Activated T-cell treated with anti-CD3 and anti-CD28 coated beads, Interleukin-2, amount 50 U/mL, for 24 hours (primary cell): ENCODE measurements at places on chromosomes 5 and 9.

DNA sequence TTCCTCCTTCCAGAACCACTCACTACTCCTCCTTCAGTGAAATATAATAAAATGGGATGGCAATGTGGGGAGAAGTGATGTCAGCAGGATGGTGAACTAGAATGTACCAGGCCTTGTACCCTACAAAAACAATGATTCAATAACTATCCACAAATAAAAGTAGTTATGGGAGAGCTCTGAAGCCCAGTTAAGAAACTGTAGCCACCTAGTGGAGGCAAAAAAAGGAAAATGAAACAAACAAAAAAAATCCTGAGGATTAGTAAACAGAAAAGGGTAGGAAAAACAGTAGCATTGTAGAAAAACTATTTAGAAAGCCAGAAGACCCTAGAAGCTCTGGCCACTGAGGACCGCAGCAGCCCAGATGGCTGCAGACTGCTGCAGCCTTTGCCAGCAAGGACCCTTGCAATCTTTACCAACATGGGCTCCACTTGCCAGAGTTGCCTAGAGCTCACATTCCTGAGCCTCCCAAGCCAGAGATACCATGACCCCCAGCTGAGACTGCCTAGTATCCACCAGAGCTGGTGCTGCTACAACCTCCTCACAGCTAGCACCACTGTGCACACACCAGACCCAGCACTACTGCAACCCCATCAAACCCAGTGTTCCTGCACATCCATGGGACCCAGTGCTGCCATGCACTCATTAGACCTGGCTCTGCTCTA lies 259.7 kb upstream of the MSX2 start:
- DNase-seq: no peak

DNA sequence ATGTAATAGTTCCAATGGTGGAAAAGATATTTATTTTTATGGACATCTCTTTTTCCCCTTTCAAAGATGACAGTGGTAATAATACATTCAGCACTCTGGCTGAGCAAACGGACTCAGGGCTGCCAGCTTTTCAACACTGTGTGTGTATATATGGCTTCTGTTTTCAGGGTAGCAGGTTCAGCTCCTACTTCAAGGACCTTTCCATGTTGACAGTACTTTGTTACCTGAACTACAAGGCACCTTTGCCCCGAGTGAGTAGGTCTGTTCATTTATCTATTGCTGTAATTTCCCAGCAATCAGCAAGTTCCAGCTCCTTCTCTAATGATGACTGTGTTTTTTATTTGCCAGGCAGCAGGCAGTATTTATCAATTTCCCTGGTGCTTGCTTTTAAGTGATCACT lies 387.4 kb upstream of the KIF2A start:
- DNase-seq: no peak

GRCh38 chr9:81182431-81182830 lies 506.9 kb downstream of the TLE1 start:
- no peak for DNase-seq

DNA sequence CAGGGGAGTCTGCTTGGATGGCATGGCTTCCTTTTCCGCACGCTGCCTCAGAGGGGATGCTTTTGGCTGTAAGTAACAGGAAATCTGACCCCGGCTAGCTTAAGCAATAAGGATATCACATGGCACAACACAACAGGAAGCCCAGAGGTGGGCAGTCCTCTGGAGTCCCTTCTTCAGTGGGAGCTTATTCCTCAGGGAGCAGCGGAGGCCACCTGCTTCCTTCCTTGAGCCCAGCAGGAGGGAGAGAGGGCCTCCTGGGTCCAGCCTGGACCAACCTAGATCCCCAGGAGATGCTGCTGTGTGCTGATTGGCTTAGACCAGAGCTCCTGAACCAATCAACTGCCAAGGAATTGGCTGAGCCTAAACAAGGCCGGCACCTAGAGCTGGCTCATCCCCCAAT lies 66.3 kb downstream of the C9orf50 start:
- DNase-seq: no peak

DNA sequence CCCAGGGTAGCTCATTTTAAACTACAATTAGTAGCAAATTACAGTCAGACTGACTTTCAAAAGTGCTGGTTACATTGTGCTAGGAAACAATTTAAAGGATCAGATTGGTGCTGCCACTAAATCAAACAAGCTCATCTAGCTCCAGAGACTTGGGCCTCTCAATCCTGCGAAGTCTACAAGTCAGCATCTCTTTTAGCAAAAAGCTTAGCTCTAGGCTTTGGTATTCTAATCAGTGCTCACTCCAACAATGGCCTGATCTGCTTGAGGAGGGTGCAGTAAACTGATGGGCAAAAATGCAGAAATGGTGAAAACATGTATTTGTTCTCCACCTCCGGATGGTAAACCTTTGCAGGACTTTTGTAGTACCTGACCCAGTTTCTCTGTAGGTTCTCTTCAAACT lies 47.0 kb upstream of the SEMA6A start:
- DNase-seq: no peak

DNA sequence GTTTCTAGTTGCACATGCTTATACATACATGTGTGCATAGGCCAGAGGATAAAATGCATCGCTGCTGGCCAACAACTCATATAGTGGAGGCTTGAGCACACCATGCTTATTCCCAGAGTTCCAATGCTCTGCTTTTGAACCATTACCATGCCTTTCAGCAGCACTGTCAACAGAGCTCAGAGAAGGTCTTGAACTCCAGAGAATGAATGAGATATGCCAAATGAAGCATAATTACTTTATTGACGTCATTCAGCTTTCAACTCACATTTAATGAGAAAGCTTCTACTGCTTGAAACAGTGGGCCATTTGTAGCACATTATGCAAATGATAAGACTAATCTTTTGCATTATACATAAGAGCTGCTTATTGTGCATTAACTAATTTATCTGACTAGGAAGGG lies 765.3 kb upstream of the GRAMD2B start:
- DNase-seq: no peak

GRCh38 chr5:150245111-150245789 lies 44.3 kb downstream of the CAMK2A start:
- DNase-seq: no peak

DNA sequence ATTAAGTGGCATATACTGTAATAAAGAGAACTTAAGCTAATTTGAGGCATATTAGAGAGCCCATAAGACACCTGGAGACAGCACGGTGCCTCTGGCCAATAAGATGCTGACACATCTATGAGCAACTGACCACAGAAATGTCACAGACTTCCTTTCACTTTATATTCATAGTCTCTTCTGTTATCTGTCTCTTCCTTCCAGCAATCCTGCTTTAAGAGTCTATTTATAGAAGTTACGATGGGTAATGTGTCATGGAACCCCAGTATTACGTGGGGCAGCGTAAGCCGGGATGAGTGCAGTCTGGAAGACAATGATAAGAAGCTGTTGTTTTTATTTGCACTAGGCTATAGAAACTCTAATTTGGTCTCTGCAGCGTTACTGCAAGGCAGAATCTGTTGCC lies 136.8 kb downstream of the CFAP90 start:
- DNase-seq: no peak

DNA sequence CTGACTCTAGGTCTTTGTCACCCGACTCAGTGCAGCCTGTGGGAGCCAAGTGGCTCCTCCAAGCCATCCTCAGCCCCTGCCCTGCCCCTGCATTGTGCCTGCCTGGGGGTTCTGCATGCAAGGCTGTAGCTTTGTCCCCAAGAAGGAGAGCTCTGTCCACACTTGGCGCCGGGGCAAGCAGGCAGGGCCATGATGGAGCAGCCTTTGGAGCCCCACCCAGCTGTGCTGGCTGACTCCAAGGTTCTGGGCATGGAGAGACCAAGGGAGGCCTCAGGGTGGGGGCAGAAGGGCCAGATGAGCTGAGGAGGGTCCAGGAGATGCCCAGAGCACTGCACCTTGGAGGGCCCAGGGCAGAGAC lies 226.2 kb downstream of the CACNA1B start:
- peak; percentile 15 for DNase-seq

DNA sequence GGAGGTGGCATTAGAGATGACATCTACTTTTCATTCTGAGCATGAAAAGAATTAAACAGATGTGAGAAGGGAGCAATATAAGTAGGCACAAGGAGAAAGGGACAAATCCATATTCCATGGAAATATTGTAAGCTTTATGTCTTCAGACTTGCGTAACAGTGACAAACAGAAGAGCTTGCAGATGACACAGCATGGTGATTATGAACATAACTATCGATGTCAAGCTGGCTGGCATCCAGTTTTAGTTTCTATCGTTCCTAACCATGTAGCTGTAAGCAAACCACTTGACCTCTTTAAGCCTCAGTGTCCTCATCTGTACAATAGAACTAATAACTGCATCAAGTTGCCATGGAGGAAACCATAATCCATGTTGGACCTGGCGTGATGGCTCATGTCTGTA lies 246.7 kb upstream of the ADRA1B start:
- DNase-seq: no peak

- no peak for DNase-seq
Observed at GRCh38 chr5:1419476-1420210, 25.6 kb downstream of the SLC6A3 start.

GRCh38 chr5:88675708-88676636 lies 207.0 kb downstream of the MEF2C start:
- DNase-seq: no peak
